ENCODE measurements at places on chromosomes 4 and X.

GRCh38 chr4:2881431-2881830, 37.8 kb downstream of the ADD1 start:
- no peak for DNase-seq

DNA sequence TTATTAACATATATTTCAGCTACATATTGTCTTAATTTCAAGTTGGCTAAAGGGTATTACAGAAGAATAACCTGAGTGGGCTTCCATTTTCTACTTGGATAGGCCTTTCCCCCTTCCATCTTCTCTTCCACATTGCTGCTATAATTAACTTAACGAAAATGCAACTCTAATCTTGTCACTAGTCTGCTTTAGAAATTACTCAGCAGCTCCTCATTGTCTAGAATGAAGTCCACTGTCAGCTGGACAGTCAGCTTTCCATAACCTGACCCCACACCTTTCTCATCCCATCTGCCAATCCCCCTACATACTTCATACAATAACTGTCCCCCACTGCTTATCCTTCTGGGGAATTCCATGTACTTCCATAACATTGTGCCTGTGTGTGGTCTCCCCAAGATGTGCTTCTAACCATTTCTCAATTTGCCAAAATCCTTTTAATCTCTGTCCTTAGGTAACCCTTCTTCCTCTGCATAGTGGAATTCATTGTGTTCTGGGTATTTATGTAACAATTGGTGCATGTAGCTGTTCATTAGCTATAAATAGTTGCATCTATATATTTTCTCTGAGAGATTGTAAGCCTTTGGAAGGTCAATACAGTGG, 4.8 kb downstream of the MND1 start:
- no peak for DNase-seq

GRCh38 chrX:100928660-100929613, at the start of gene XKRX:
Gene XKRX (minus strand): TSS chrX:100928917. CDS start chrX:100928304, 613 bp downstream.
- peak; percentile 59 for DNase-seq

DNA sequence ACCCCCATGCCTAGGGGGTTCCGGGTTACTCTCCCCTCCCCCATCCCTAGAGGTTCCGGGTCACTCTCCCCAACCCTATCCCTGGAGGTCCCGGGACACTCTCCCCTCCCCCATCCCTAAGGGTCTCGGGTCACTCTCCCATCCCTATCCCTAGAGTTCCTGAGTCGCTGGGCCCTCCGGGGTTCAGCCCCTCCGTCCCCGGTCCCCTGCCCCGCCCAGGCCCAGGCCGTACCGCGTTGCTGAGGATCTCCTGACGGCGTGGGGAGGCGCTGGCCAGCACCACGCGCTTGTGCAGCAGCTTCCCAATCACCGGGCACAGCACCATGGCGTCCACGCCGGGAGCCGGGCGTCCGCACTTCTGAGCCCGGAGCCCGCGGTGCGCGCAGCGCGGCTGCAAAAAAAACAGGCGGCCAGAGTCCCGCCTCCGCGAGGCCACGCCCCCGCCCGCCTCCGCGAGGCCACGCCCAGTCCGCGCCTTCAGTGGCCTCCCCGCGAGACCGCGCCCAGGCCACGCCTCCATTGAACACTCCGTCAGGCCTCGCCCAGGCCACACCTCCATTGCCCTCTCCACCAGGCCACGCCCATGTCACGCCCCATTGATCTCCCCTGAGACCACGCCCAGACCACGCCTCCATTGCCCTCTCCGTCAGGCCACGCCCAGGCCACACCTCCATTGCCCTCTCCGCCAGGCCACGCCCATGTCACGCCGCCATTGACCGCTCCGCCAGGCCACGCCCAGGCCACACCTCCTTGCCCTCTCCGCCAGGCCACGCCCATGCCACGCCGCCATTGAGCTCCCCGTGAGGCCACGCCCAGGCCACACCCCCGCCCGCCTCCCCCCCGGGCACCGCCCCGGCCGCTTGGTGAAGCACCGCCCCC, at the start of gene ASMTL:
Gene ASMTL, minus strand, starts transcription at position 394 of the 879 bp plus-strand sequence. Its CDS starts 69 bp downstream, at position 325.
- DNase-seq, result peak; percentile 99

- DNase-seq, result peak; percentile 31
These were observed 98.3 kb upstream of the MAML3 start for GRCh38 chr4:140252141-140252741.

DNA sequence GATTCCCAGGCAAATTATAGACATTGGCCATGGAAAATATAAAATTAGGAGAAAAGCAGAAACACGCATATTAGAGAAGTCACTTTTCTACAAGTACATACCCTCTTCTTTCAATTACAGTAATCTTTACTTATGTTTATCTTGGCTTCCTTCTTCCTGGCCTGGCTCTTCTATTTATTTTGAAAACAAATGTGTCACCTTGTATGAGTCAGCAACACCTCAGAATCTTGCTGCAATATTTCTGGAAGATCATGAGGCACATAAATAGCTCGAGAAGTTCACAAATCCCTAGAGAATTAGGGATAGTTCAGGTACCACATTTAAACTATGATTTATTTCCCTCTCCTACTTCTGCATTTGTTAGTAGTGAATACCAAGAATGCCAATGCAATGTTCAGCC, 124.6 kb downstream of the ANOS1 start:
- no peak for DNase-seq

DNA sequence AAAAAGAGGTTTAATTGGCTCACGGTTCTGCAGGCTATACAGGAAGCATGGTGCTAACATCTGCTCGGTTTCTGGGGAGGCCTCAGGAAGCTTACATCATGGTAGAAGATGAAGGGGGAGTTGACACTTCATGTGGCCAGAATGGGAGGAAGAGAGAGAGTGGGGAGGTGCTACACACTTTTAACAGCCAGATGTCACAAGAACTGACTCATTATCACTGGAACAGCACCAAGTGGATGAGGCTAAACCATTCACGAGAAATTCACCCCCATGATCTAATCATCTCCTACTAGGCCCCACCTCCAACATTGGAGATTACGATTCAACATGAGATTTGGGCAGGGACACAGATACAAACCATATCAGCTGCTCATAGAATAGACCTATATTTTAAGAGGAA, 255.8 kb downstream of the OPHN1 start:
- DNase-seq, result no peak

DNA sequence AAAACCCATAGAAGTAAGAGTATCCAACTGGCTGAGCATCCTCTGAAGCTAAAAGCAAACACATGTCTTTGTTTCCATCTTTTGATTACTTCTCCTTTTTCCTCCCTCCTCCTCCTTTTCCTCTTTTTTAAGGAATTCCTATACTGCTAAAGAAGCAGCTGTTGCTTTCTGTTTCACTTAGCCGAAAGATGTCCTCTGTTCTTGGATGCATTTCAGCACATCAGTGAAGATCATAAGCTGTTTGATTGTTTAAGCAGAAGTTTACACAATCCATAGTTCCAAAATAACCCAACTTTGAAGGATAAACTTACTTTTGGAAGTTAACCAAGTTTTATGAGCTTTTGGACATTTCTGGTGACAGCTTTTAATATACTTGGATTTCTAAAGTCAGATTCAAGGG, 55.1 kb upstream of the TNIP3 start:
- peak; percentile 52 for DNase-seq

DNA sequence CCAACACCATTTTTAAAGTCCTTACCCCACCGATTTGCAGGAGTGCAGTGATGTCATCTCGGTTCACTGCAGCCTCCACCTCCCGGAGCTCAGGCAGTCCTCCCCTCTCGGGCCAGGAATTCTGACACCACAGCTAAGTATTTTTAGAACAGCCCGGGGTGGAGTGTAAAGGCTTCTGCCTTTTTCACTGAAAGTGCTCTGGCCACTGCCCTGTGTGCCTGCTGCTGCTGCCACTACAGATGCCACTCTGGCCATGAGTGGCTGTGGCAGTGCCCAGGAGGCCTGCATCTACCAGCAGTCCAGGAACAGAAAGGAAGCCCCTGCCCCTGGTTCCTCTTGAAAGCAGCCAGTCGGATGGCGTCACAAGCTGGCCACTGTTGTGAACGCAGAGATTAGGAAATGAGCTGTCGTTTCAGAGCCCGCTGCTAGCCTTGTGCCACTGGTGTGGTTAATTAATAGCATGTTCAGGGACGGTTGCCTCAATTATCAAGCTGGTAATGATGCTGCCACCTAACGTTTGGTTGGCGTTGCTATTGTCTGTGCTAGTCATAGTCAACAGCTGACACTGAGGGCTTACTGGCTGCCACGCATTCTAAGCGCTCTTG, 23.6 kb upstream of the TBC1D14 start:
- DNase-seq, result peak; percentile 49

DNA sequence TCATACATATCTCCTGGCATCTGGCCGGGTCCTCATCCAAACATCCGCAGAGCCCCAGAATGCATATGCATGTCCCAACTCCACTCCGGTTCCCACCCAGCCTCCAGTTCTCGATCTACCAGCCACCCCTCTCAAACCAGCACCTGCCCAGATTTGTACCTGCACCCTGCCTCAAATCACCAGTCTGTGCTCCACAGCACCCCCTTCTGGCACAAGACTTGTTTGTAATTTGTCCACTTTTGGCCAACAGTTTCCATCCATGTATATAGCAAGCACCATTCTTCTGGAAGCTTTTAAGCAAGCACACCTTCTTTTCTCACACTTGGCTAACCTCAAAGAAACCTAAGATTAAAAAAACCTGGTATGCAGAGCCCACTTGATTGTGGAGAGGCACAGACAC, 644.1 kb downstream of the MID1IP1 start:
- DNase-seq, result no peak

DNA sequence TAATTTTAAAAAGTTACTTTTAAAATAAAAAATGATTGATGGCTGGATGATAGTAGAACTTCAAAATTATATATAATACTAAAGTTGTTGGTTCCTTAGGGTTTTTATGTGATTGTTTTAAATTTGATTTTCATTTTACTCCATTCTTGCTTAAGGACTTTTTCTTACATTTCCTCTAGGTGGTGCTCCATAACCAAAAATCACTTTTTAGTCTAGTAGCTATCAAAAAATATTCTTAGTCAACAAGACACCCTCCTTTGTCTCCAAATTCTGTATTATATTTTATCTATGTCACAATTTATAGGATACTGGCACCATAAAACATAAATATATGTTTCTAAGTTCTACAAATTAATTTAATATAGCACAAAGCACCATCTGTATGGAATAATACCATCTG, 67.2 kb upstream of the BRWD3 start:
- DNase-seq, result no peak

DNA sequence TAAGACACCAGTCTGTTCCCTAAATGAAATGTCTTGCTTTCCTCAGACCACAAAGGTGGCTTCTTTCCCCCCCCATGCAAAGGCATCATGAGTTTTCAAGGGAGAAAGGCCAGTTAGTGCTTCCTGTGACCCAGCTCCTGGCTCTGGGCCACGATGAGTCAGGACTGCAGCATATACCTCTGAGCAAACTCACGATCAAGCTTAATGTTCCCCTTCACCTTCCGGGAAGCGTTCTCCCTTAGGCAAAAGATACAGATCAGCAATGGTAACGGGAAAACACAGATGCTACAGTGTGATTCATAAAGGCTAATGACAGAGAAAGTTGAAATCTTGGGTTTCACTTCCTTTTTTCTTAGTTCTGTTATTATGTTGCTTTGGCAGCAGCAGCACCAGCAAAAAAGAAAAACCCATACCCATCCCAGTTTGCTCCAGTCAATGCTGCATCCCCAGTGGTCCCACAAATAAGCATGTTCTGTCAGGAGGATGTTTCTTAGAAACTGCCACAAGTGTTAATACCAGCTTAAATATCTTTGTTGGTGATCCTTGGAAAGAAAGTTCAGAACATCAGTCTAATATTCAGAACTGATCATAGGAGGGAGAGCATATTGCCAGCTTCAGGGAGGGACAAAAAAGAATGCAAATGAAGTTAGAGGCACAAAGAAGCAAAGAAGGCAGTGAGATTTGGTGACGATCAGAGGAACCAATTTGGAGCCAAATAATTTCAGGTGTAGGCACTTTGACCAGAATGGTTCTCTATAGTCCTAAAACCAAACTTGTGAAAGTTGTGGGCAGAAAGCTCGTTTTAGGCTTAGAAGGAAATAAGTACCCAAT, 41.2 kb downstream of the LONRF3 start:
- DNase-seq, result peak; percentile 43

DNA sequence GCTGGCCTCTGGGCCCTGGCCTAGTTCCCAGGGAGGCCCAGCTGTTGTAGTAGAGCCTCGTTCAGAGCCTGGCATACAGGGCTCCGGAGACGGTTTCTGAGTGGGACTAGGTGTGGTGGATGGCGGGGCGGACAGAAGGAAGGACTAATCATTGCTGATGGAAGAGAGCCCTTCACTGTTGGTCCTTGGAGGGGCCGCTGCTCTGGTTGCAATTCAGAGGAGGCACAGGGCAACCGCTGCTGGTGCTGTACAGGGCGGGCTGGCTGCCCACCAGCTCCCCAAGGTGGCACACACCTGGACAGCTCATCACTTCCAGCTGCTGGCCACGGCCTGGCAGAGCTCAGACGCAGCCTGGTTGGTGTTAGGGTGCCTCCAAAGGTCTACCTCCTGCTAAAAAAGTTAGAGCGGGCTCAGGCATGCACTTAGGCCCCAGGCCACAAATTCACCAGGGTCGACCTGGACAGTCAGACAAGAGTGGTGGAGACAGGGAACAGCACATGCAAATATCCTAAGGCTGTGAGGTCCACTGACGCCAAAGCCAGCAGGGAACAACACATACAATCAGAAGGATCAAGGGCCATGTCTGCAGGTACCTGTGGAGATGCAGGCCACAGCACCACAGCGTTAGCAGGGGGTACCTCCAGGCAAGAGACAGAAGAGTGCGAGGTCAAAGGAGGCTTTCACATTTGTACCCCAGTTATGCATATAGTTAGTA, 7.5 kb upstream of the RNF4 start:
- no peak for DNase-seq

DNA sequence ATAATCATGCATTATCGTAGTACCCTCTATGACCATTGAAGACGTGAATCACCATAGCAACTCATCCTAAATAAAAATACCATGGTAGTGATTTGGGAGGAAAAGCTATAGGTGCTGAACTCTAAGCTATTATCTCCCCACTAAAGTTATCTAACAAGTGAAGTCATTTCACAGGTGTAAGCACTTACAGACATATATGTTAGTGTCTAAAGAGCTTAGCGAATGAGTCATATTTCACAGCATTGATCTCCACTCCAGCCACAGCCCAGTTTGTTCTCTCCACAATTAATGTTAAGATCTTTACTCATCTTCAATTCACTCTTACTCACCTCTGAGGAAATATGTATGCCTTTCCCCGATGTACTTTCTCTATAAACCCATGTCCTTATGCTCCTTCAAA, 57.0 kb downstream of the DCAF8L1 start:
- no peak for DNase-seq

DNA sequence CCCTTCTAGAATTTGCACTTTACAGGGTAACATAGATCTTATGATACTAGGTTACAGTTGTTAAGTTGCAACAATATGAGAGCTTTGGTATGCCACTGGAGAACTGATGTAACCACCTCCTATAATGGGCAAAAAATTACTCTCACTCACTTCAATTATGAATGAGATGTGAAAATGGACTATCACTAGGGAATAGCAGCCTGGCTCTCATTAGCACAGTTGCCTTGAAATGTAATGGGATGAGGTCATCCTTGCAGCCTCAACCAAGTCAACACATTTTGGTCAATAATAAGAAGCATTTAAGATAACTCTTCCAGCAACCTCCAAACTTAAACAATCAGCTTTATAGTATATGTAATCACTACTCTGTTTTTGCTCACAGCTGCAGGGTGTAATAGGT, 69.4 kb downstream of the TBC1D9 start:
- peak; percentile 60 for DNase-seq
